Suppressor macrophage treated with lipopolysaccharide for 4 hours (primary cell): ENCODE measurements at places on chromosomes 7 and 10.

GRCh38 chr10:78924319-78925003 is 144.3 kb upstream of the ZMIZ1 start:
- no peak for DNase-seq

- DNase-seq = no peak
Observed at GRCh38 chr10:74330646-74331045, 179.6 kb downstream of the ADK start.

GRCh38 chr7:21461282-21461681 is 33.4 kb downstream of the SP4 start:
- no peak for DNase-seq

DNA sequence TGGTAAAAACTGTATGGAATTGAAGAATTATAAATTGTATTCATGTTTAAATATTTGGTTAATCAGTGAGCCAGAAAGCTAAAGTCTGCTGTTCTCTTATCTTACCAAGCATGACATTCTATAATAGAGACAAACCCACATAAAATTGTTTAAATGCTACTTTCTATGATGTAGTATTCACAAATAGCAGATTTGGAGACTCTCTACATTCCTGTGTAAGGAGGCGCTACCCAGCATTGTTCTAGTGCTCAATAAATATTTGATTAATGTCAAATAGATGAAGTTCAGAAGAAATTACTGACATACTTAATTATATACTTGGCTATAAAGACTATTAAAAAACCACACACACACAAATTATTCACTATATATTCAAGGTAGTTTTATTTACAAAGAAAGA is 49.8 kb downstream of the DOCK4 start:
- no peak for DNase-seq

- DNase-seq = peak; percentile 16
Observed at GRCh38 chr10:37856881-37857286, 526 bp downstream of the ZNF248 start.

GRCh38 chr7:152203095-152203494 is 177.6 kb downstream of the GALNT11 start:
- DNase-seq = no peak

GRCh38 chr7:57198801-57199200 is 66.6 kb upstream of the ZNF479 start:
- no peak for DNase-seq

DNA sequence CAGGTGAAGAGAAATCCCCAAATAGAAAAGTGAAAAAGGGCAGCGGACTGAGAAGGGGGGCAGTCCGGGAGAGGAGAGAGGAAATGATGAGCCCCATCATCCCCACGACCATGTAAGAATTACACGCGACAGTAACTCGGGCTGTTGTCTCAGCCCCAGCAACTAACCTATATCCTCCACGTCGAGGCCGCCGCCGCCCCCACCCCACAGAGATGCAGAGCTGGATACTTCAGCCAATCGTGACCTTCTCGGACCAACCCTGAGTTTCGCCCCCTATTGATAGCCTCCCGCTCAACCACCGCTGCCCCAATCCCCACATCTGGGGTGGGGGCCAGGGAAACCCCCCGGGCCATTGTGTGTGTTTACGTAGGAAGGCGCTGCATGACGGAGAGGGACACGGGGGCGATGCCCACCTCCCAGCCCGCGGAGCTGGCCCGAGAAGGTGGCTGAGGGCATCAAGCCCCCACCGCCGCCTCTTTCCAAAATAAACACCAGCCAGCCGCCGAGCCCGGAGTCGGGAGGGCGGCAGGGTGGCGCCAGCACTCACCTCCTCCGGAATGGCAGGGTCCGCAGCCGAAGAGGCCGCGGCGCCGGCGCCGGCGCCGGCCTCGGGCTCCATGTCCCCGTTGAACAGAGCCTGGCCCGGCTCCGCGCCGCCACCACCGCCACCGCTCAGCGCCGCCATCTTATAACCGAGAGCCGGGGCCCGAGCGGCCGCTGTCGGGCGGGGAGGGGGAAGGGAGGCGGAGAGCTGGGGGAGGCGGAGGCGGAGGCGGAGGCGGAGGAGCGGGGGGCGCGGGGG is 509 bp downstream of the BRAF start:
- DNase-seq = peak; percentile 69

- no peak for DNase-seq
Observed at GRCh38 chr7:32072397-32072796, 2.2 kb upstream of the PDE1C start.

DNA sequence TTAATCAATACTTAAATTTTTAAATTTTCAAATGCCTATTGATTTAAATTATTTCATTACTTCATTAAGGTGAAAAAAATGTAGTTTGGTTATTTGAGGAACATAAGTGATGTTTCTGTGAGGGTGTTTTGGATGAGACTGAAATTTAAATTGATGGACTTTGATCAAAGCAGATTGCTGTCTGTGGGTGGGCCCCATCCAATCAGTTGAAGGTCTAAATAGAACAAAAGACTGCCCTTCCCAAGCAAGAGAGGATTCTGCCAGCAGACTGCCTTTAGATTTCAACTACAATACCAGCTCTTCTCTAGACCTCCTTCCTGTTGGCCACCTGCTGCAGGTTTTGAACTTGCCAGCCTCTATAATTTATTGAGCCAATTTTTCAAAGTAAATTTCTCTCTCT is 14.5 kb upstream of the GPR37 start:
- DNase-seq = no peak

- no peak for DNase-seq
Observed at GRCh38 chr7:40833888-40834234, 699.1 kb downstream of the SUGCT start.

DNA sequence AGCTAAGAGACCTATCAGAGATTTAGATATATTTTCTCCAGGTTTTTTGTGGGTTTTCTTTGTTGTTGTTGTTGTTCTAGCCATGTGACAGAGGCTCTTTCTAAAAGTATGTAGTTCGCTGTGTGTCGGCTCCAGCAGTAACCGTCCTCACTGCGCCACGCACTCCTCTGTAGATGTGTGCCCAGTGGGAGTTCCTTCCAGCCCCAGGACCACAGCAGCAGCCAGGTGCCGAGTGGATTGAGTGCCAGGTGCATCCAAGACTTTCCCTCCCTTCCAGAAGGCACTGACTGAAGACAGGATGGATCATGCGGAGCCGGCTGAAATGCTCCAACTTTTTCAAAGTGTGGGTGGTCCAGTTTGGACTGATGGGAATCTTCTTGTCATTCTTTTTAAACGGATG is 31.8 kb downstream of the WDR86 start:
- DNase-seq = no peak

DNA sequence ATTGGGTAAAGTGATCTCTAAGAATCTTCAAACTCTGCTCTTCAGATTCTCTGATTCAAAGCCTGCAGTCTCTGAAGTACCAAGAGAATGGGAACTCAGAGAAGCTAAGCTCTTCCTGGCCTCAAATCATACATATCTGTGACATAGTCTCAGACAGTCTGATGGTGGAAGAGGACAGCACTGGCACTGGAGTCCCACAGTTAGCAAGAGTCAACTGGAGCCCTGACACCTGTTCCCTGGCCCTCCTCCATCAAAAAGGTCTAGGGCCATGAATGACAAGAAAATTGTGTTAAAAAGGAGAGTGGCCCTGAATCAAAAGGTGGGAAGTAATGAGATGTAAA is 37.7 kb downstream of the PRSS2 start:
- no peak for DNase-seq

DNA sequence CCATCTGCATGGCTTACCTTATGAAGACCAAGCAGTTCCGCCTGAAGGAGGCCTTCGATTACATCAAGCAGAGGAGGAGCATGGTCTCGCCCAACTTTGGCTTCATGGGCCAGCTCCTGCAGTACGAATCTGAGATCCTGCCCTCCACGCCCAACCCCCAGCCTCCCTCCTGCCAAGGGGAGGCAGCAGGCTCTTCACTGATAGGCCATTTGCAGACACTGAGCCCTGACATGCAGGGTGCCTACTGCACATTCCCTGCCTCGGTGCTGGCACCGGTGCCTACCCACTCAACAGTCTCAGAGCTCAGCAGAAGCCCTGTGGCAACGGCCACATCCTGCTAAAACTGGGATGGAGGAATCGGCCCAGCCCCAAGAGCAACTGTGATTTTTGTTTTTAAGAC is 12.4 kb downstream of the DUSP5 start:
- DNase-seq = no peak

GRCh38 chr10:6014241-6014761 is 37.0 kb upstream of the IL15RA start:
- peak; percentile 75 for DNase-seq

DNA sequence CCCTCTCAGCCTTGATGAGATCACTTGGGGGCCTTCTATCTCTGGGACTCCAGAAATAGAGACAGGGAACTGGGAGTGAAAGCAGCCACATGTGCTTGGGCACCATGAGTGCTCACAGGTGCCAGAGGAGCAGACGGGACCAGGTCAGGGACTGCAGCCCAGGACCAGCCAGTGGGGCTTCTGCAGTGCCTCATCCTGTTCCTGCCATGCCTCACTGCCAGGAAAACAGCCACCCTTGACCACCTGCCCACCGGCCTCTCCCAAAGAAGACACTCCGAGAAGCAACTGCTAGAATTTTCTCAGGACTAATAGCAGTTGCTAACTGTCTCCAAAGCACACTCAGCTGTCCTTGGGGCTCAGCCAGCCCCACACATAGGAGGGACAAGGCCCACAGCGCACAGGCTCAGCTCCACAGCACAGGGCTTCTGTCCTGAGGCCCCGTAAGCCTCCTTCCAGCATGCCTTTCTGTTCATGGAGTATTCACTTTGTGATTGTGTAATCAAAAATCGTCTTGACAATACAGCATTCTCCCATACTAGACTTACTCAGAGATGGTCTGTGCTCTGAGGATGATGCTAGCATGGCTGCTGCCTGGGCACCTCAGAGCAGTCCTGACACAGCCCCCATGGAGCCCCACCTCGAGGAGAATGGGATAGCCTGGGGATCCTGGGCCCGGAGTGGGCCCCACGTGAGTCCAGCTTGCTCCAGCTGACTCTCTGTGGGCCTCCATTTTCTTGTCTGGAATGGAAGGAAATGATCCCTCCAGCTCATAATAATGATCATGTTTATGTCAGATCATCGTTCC is 115.7 kb upstream of the RET start:
- DNase-seq = no peak

- no peak for DNase-seq
Observed at GRCh38 chr10:126369125-126369710, 19.1 kb downstream of the ADAM12 start.

GRCh38 chr7:103150192-103150591 is 1.3 kb upstream of the NAPEPLD start:
- no peak for DNase-seq

DNA sequence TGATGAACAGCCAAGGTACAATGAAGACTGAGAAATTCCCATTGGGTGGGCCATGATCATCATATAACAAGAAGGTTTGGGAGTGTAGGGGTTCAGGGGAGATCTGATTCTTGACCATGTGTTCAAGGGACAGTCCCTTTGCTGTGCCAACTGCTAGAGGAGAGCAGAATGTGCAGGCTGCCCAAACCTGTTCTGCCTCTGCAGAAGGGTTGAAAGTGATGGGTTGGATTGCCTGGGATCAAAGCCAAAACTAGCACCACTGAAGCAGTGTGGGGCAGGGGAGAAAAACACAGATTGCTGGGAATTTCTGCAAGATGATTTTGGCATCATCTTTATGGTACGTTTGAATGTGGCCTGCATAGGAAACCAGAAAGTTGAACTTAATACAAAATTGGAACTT is 303.9 kb downstream of the OTUD1 start:
- DNase-seq = no peak

DNA sequence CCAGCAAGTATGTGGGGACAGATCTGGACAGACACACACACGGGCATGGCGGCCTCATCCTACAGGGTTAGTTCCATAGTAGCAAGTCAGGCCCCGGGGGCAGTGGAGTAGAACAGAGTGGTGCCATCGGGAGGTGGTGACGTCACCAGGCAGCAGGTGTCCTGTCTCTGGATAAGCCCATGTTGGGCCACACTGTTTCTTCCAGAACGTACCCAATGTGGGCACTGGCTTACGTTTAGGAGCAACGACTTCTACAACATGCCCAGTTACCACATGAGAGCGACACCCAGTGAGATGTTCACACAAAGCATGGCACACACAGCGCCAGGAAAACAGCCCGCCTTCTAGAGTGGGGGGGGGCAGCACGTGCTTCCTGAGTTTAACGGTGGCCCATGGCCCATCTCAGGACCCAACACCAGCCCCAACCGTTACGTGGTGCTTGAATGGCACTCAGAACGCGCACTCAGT is 67.8 kb downstream of the CTBP2 start:
- no peak for DNase-seq

GRCh38 chr10:53957401-53957800 is 843.6 kb downstream of the PCDH15 start:
- DNase-seq = no peak

- DNase-seq = peak; percentile 78
Observed at GRCh38 chr7:98878365-98879197, at the start of gene TRRAP. TSS of gene TRRAP (plus strand) at chr7:98878532. CDS start at chr7:98881151, 2,619 bp downstream.

- no peak for DNase-seq
Observed at GRCh38 chr7:904847-905246, 28.5 kb downstream of the GET4 start.

GRCh38 chr10:78581133-78581694 is 487.6 kb upstream of the ZMIZ1 start:
- DNase-seq = no peak
